ENCODE measurements at places on chromosomes 7 and 10.

- no peak for DNase-seq
Observed at GRCh38 chr10:114079421-114079820, 35.8 kb downstream of the ADRB1 start.

- no peak for DNase-seq
Observed at GRCh38 chr10:102113261-102113955, 6.8 kb downstream of the LDB1 start.

GRCh38 chr10:47206449-47207280 lies 93.3 kb upstream of the GDF10 start:
- DNase-seq = no peak

- DNase-seq = peak; percentile 49
Observed at GRCh38 chr10:74194545-74194944, 43.5 kb downstream of the ADK start.

Measured in fibroblast of pulmonary artery (primary cell).